Keratinocyte (primary cell): ENCODE measurements at places on chromosomes 6 and 20. TPM values are rescaled to one million over a fixed set of nuclear protein-coding genes. Genes with fewer than 3 reads are reported as not detected.

Gene KIF25
- not detected in 3 replicates for polyA plus RNA-seq

Gene FAM184A
- polyA plus RNA-seq, result 0.01 to 0.20 TPM (median 0.14 TPM) in 3 replicates

Gene DDR1
- 104 to 178 TPM (median 152 TPM) in 3 replicates for polyA plus RNA-seq

Gene SLC26A8
- polyA plus RNA-seq, result 0.02 to 0.18 TPM (median 0.04 TPM) in 3 replicates

GRCh38 chr20:12394786-12395185 lies 477.1 kb downstream of the BTBD3 start:
- H3K36me3 ChIP-seq, result no peaks in the 10 kb centered on the region
- no peak for DNase-seq
- no peak overlapping the region for H3K27ac ChIP-seq

DNA sequence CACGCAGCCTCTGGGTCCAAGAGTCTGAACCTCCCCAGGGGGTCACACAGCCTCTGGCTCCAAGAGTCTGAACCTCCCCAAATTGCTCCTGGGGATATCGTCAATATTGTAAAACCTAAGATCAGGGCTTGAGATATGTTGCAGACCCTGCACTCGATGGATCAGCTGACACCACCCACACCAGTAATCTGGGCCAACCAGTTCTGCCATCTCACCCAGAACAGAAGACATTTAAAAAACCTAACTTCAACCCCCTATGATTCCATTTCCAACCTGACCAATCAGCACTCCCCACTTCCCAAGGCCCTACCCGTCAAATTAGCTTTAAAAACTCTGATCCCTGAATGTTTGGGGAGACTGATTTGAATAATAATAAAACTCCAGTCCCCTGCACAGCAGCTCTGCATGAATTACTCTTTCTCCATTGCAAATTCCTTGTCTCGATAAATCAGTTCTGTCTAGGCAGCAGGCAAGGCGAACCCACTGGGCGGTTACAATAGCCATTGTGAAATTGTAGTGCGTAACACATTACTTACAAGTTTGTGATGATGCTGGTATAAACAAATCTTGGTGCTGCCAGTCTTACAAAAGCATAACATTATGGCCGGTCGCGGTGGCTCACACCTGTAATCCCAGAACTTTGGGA lies 32.4 kb upstream of the FAM135A start:
- peaks cover 1% of the 10 kb centered on the region for H3K4me1 ChIP-seq
- no peaks in the 10 kb centered on the region for H3K27me3 ChIP-seq
- DNase-seq, result no peak
- H3K4me3 ChIP-seq, result no peak overlapping the region
- no peak overlapping the region for H3K27ac ChIP-seq

- peaks cover 73% of the 10 kb centered on the region for H3K4me1 ChIP-seq
- peak overlapping the region; percentile 3 for H3K4me3 ChIP-seq
- peaks cover 2% of the 10 kb centered on the region for H3K36me3 ChIP-seq
- H3K27me3 ChIP-seq, result no peaks in the 10 kb centered on the region
These were observed 7.7 kb downstream of the LRP11 start for GRCh38 chr6:149856256-149856994.

- no peaks in the 10 kb centered on the region for H3K4me1 ChIP-seq
- H3K36me3 ChIP-seq, result no peaks in the 10 kb centered on the region
- no peak overlapping the region for H3K4me3 ChIP-seq
- H3K27ac ChIP-seq, result no peak overlapping the region
These were observed 151.4 kb downstream of the ID4 start for GRCh38 chr6:19988555-19988954.

DNA sequence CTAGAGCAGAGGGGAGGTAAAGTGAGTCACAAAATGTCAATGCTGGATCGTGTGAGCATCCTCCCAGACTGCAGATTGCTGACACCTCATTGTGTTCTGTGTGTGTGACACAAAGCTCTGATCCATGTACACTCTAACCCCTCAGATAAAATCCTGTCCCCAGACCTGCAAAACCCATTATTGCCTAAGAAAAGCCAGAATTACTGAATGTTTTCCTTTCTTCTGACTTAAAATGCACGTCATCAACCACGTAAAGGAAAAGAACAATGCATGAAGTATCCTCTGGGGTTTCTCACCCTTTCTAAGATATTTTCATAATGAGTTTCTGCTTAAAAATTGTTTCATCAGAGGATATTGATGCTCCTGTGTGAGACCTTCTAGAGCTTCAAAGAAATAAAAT lies 218.0 kb upstream of the PREP start:
- H3K4me1 ChIP-seq, result peaks cover 3% of the 10 kb centered on the region
- no peaks in the 10 kb centered on the region for H3K27me3 ChIP-seq
- H3K4me3 ChIP-seq, result no peak overlapping the region
- H3K27ac ChIP-seq, result no peak overlapping the region
- DNase-seq, result no peak

- H3K27ac ChIP-seq, result no peak overlapping the region
- no peak for DNase-seq
- no peaks in the 10 kb centered on the region for H3K36me3 ChIP-seq
- H3K27me3 ChIP-seq, result no peaks in the 10 kb centered on the region
- no peaks in the 10 kb centered on the region for H3K4me1 ChIP-seq
These were observed 58.5 kb downstream of the SUN5 start for GRCh38 chr20:32945710-32946221.

- no peak overlapping the region for H3K27ac ChIP-seq
- no peaks in the 10 kb centered on the region for H3K36me3 ChIP-seq
- no peak overlapping the region for H3K4me3 ChIP-seq
- peaks cover 12% of the 10 kb centered on the region for H3K4me1 ChIP-seq
- H3K27me3 ChIP-seq, result no peaks in the 10 kb centered on the region
- no peak for DNase-seq
These were observed 45.1 kb downstream of the MAFB start for GRCh38 chr20:40643891-40644290.

DNA sequence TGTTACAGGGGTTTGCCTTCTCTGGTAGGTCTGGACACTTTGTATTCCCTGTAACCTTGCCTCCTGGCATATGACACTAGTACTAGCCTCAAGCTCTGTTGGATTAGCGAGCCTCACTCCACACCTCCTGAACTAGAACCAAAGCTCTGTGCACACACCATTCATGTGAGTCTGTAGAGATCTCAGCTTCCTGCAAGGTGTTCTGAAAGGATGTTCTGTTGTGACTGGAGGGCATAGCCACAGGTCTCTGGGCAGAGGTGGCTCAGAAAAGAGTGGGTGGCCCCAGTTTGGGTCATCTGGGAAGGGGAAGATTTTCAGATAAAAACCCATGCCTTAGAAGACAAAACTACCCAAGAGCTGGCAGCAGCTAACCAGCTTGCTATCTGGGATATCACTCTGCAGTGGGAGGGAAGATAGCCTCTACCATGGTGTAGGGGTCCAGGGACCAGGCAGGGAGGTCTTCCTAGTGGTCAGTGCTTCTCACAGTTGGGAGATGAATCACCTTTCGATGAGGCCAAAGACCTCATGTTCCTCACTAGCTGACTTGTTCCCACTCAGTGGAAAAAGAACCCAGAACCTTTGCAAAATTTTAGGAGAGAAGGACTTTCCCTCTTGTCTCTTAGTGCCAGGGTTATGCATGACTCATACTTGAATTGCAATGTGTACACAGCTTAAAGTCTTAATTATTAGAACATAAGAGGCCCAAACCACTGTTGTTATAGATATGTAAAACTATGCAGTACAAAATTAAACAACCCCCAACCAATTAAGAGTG lies 41.4 kb downstream of the HLA-F start:
- H3K27ac ChIP-seq, result peak overlapping the region; percentile 53
- H3K36me3 ChIP-seq, result no peaks in the 10 kb centered on the region
- no peaks in the 10 kb centered on the region for H3K27me3 ChIP-seq
- H3K4me1 ChIP-seq, result peaks cover 37% of the 10 kb centered on the region
- no peak overlapping the region for H3K4me3 ChIP-seq

DNA sequence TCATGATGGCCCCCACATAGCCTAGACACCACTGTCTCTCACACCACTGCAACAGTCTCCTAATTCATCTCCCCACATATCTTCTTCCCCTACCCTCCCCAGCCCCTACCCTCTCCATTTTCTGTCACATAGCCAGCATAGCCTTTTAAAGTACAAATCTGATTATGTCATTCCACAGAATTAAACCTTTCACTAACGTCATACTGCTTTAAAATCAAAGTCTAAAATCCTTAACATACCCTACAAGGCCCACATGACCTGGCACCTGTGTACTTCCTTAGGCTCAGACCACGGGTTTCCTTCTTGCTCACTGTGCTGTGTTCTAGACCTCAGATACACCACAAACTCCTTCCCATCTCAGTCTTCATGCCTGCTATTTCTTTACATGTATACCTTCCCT lies 5.9 kb downstream of the OSTM1 start:
- no peaks in the 10 kb centered on the region for H3K27me3 ChIP-seq
- H3K4me3 ChIP-seq, result no peak overlapping the region
- H3K27ac ChIP-seq, result no peak overlapping the region
- peaks cover 7% of the 10 kb centered on the region for H3K36me3 ChIP-seq
- H3K4me1 ChIP-seq, result peaks cover 12% of the 10 kb centered on the region
